ENCODE measurements at places on chromosomes 7 and 10. TPM values are rescaled to one million over a fixed set of nuclear protein-coding genes. Genes with fewer than 3 reads are reported as not detected.

SPAM1 gene
- not detected for total RNA-seq

ATAD1 gene
- total RNA-seq: 42.9 TPM

ASB10 gene
- total RNA-seq: not detected

GARS1 gene
- 167 TPM for total RNA-seq

CALCR gene
- not detected for total RNA-seq

OR2A7 gene
- total RNA-seq: 4.8 TPM

C10orf53 gene
- total RNA-seq: not detected

Data from activated CD4-positive, alpha-beta T cell treated with anti-CD3 and anti-CD28 coated beads, Interleukin-2, amount 10 ng/mL, durations not matched to agents 7 days and 5 days (primary cell).